HL-60 (cell line): ENCODE measurements at places on chromosomes 12 and 14.
A peak's percentile ranks its signal among the peaks of the same experiment; 100 is the strongest.

- DNase-seq: no peak
These were observed 3.9 kb upstream of the DACT1 start for GRCh38 chr14:58633831-58634230.

DNA sequence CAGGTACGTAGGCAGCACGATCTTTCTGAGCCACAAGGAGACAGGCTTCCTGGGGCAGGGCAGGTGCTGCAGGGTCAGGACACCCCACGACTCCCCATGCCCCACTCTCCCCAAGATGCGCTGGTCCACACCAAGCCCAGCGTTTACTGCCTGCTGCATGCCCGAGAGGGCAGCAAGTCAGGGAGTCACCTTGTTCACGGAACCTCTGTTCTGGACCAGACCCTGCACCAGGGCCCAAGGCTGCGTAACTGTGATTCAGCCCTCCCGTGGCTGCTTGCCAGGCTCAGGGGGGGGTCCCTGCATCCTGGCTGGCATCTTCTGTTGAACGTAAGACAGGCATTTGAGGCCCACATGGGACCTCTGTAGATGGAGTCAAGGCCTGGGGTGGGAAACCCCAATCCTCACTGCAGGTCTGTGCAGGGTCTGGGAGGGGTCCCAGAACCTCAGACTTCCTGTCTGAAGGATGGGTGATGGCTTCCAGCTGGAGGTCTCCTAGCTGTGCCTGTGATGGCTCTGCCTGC, 228.6 kb upstream of the RTL1 start:
- DNase-seq: no peak

GRCh38 chr14:78798757-78799156, 628.6 kb downstream of the NRXN3 start:
- DNase-seq: no peak

DNA sequence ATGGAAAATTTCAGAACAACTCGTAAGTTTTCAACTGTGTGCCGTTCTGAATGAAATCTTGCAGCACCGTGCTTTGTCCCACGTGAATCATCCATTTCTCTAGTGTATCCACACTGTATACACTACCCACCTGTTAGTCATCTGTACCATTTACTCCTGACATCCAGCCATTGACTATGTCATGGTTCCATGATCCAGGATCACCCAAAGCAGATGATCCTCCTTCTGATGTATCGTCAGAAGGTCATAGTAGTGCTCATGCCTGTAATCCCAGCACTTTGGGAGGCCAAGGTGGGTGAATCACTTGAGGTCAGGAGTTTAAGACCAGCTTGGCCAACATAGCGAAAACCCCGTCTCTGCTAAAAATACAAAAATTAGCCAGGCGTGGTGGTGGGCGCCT, 122.9 kb downstream of the PPHLN1 start:
- no peak for DNase-seq

DNA sequence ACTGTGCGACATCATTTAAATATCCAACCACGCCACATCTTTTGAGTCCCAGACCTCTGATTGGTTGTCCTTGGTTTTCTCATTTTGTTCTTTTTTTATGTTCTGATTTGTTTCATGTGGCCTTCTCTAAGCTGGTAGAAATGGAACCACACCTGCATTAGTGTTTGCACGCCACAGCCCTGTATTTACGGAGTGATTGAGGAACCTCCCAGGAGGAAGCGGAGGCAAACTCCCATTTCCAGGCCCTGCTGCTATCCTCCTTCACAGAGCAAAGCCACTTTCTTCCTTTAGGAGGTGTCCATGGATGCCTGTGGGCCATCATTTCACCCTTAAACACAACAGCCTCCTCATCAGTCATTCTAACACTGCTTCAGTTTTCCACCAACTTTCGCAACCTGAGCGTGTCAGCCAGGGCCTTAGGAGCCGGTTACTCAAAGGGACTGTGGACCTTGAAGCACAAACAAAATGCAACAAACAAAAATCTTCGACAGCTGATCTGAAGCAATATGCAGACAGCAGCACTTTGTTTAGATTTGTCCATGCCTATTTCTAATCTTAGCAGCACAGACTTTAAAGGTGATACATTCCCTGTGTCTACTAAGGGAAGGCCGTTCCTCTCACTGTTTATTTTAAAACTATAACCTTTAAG, 1258.1 kb upstream of the TMEM132C start:
- DNase-seq: no peak

DNA sequence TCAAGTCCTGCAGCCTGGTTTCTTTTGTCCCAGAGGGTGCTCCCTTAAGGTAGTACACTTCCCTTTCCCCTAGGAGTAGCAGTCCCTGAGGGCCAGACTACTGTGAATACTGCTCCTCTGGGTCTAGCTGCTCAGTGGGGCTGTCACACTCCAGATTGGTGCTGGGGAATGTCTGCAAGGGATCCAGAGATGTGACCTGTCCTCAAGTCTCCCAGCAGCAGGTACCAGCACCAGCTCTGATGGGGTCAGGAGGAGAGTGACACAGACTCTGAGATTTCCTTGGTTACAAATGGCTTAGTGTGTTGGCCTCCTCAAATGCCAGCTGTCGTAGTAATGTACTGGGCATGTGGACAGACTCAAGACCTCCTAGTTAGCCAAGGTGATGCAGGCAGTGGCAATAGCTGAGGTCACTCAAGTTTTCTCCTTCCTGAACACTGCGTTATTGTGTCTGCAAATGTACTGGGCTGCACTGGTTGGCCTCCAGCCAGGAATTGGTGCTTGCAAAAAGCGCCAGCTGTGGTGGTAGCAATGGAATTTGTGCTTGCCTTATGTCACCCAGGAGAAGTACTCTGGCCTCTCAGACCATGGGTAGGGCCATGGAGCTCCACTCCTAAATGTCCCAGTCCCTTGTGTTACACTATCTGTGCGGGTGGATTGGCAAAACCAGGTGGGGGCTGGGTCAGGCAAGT, 36.4 kb upstream of the AEBP2 start:
- no peak for DNase-seq

DNA sequence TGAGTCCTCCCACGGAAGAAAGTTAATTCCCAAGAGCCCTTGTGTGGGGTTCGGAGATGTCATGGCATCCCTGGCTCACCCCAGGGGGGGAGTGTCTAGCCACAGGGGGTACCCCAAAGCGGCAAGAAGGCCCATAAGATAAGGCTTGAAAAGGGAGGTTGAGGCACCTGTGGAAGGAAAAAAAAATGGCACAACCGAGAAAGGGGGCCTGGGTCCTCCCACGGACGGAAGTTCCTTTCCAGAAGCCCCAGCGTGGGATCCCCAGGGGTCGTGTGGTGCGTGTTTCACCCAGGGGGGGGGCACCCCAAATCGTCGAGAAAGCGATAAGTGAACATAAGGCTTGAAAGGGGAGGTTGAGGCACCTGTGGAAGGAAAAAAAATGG, 266.7 kb downstream of the ALG10 start:
- DNase-seq: no peak

DNA sequence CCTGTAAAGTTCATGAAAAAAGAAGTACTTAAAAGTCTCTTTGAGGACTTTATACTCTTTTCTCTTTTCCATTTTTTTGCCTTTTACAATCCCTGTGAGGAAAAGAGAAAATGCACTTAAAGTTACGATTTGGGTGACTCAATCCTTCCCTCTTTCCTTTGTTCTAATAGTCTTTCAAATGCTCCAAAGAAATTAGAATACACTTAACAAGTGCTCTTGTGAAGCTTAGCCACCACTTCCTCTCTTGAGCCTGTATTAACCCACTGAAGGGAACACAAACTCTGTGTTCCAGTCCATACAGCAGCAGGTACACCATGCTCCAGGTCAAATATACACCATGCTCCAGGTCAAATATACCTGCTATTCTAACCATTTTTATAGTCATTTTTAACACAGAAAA, 581.1 kb upstream of the MGAT4C start:
- DNase-seq: no peak

- DNase-seq: no peak
These were observed 14.2 kb downstream of the HEBP1 start for GRCh38 chr12:12985817-12986408.

GRCh38 chr14:61260939-61261776, 20.0 kb downstream of the TMEM30B start:
- no peak for DNase-seq

- DNase-seq: no peak
These were observed 124.7 kb downstream of the ZNF664 start for GRCh38 chr12:124097701-124098100.

- no peak for DNase-seq
These were observed 177.3 kb downstream of the CHST11 start for GRCh38 chr12:104634044-104634443.

DNA sequence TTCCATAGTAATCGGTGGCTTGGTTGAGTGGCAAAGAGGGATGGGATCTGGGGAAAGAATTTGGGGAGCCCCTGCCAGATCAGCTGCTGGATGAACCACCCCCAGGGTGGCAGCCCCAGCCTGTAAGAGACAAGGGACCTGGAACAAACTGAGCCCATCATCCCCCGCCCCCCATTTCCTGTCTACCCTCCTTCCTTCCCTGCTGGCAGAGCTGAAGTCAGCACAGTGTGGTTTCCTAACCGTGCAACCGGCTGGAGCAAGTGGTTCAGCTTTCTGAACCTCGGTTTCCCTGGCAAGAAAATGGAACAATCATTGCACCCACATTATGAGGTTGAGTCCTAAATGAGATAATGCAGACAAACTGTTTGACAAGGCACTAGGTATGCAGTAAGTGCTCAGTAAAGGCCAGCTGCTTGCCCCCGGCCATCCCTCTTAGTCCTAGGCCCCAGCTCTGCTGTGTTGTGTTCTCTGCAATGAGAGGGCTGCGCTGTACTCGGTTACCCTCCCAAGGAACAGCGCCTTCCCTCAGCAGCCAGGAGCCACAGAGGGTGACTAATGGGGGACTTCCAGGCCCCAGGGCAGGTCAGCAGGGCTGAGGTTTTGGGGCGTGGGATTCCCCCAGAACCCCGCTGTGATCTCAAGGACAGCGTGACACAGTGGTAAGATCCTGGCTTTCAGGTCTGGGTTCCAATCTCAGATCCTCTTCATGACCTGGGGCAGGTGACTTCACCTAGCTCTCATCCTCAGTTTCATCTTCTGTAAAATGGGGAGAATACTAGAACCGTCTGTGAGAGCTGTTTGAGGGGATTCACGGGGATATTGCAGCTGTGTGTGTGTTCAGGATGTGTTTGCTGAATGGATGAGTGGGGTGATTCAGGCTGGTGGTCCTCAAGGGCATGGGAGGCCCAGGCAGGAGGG, 16.5 kb downstream of the SELPLG start:
- no peak for DNase-seq

GRCh38 chr12:29660847-29661246, 122.9 kb downstream of the TMTC1 start:
- DNase-seq: no peak

- DNase-seq: peak; percentile 74
These were observed 5.5 kb downstream of the DUSP6 start for GRCh38 chr12:89346741-89347324.

GRCh38 chr12:55705782-55706402, 1.8 kb downstream of the ITGA7 start:
- no peak for DNase-seq

DNA sequence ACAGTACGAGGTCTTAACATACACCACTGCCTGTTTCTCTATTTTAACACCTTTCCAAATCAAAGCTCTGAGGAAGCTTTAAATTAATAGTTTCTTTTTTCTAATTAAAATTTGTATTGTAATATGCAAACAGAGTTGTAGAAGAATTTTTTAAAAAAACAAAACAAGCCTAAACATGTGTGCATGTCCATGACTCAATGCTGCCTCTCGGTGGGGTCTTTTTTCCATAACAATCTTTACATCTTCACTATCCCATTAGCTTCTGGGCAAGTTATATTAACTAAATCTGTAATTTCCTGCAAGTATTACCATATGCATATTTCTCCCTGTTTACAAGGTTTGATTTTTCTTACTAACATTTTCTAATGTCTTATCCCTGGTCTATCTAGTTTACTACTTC, 143.9 kb upstream of the NAV3 start:
- DNase-seq: no peak

DNA sequence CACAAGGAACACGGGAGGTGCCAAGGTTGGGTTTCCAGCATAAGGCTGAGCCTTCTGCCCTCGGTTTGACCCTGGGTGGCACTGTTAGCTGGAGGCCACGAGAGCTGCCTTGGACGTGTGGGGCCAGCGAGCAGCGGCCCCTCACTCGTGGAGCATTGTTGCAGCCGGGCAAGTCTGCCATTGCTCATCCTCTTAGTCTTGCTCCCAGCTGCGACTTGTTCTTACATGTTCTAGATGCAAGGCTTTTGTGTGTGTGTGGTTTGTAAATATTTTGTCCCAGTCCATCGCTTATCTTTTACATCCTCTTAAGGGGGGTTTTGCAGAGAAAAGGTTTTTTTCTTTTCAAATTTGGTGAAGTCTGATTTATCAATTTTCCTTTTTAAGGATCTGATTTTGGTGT, 21.1 kb upstream of the C1S start:
- DNase-seq: no peak

GRCh38 chr14:93299416-93299815, 33.4 kb downstream of the BTBD7 start:
- DNase-seq: no peak

DNA sequence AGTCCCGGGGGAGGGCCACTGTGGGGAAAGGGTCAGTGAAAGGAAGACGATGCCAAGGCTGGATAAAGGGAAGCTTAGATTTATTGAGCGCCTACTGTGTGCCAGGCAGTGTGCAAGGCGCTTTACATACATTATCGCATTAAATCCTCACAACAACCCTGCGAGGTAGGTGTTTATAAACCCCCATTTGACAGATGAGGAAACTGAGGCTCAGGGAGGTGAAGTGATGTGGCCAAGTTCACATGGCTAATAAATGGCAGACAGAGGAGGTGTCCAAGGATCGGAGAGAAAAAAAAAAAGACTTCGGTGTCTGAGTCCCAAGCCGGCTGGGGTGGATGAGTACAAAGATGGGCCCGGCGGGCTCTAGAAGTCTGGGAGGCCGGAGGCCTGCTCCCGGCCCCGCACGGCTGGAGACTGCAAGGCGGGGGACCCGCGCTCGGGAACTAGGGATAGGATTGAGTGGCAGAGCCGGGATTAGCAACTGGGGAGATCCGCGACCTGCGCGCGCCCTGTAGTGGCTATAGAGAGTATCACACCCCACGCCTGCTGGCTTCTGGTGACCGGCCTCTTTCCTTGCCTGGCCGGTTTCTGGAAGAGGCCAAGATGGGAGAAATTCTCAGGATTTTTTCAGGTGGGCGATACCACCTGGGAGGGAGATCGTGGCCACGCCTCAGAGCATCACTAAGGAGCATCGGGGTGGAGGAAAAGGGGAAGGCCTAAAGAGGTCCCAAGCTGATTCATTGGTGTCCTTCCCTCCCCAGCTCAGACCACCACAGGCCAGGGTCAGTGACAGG, 3.9 kb downstream of the DDN start:
- no peak for DNase-seq

GRCh38 chr12:19142499-19142898, 13.0 kb downstream of the PLEKHA5 start:
- DNase-seq: no peak
